ENCODE measurements at places on chromosomes 2 and 18. TPM values are rescaled to one million over a fixed set of nuclear protein-coding genes. Genes with fewer than 3 reads are reported as not detected.

LYPD6B gene
- total RNA-seq = not detected

DNA sequence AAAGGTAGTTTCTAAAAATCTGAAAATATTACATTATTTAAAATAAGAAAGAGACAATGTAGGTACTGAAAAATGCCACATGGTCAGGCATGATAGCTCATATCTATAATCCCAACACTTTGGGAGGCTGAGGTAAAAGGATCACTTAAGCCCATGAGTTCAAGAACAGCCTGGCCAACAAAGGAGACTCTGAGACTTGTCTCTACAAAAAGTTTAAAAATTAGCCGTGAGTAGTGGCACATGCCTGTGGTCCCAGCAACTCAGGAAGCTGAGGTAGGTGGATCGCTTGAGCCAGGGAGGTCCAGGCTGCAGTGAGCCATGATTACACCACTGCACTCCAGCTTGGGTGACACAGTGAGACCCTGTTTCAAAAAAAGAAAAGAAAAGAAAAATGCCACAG lies 21.8 kb downstream of the ATAD2B start:
- no peak for DNase-seq

DNA sequence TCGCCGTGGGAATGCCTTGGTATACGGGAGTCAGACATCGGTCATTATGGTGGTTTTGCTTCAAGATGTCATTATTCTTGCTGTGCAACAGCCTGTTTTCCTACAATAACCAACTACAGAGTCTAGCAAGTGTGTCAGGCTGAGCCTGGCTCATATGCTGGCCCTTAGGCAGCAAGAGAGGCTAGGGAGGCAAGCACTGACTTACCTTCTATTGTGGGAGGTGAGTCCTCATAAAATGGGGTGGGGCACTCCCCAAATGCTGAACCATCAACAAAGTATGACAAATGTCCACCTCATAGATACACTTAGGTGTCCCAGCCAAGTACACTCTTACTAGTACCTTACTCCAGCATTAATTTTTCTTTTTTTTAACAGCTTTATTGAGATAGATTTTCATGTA lies 77.0 kb upstream of the ATL2 start:
- no peak for DNase-seq

GRCh38 chr18:77111449-77111848 lies 21.1 kb downstream of the MBP start:
- DNase-seq = no peak

DNA sequence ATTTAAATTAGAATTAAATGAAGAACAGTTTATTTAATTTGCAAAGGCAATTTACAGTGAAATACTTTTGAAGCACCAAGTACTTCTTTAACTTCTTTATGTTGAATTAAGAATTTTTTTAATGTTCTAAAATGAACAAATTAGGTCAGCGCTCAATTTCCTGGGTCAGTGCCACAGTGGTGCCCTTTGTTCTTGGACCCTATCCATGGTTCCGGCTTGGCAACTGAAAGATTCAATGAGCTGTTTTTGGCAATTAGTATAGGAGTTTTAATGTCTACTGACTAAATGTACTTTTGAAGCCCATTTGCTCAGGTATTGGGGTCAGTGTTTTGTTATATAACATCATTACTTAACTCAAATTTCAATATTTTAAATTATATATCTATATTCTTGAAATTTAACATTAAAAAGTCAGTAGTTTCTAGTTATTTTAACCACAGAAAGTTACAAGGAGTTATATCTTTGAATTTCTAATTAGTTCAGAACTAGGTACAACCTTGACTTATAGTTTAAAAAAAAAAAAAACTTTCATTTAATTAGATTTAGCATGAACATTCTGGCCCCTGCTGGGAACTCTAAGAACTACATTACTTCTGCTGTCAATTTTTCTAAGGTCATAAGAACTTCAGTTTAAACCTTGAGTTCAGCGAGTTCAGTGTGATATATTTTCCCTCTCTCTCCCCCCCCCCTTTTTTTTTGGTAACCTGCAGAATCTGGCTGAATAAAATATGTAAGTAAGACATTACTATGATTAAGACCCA lies 7.6 kb upstream of the MSTN start:
- DNase-seq = no peak

DNA sequence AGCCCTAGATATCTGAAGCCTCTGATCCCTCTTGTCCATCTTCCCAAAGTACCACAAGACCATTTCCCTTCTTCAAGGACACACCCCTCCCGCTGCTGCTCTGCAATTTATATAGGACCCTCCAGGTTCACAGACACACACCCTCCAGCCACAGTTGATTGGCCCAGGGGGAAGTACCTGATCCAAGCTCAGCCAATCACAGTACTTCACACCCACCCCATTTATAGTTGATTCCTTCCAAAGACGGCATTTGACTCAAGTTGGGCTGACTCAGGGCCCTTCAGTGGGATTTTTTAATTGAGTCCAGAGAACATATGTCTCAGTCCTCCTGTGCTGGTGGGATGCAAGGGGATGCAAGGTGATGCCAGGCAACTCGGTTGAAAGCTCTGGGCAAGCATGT lies 59.2 kb downstream of the GYPC start:
- DNase-seq = no peak

DNA sequence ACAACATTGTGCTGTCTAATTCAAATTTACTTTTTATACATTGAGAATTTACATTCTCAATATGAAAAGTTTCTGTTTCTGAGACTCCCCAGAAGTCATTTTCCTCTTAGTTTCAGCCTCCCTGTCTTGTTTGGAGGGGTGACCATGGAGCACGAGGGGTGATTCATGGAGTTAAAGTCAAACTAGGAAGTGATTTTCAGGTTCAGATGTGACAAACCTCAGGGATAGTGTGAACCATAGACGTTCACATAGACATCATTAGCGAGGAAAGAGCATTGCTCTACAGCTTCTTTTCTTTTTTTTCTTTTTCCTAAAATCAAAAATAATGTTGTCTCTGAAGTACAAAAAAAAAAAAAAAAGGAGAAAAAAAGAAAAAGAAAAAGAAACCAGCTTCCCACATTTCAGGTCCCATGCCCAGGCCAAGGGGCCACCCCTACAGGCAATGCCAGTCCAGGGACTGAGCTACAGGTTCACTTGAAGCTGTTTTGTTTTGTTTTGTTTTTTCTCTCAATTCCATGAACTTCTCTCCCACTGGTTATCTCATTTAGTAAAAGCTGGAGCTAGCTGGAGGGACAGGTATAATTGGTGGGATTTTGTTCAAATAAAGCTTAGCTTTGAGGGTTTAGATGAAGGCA lies 18.1 kb upstream of the LCLAT1 start:
- no peak for DNase-seq

GRCh38 chr2:157150747-157151146 lies 106.8 kb upstream of the GALNT5 start:
- DNase-seq = no peak

DNA sequence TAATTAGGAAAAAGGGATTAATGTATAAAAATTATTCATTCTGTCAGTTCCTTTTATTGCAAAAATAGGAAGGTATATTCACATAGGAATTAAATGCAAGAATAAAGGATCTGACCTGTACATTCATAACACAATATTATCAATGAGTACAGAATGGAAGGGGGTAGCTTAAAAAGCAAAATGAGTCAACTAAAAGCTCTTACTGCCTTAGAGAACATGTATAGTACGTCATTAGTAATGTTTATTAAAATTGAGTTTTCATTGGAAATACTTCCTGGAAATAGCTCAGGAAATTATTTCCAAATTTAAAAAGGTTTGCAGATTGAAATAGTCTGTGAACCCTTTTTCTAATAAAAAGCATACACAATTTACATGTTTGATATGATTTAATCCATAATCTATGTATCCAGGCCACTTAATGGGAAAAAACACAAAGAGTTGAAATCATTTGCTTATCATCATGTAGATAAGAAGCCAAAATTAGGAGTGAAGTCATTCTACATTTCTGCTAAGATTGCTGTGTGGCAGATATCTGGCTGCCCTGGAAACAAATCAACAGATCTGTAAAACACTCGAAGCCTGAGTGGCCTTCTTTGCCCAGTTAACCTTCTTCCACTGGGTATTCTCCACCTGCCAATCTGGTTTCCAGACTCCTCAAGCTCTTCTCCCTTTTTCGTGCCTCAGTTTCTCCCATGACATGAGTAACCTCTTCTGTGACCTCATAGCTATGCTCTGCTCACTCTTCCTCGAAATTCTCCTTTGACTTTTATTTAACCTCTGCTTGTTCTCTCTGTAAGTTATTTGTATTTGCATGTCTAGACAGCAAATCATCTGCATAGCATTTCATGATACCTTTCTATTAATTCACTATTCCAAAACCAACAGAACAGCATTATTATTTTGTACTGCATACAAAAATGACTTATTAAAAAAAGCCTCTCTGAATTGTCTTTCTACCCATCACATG lies 181.2 kb upstream of the REV1 start:
- no peak for DNase-seq

DNA sequence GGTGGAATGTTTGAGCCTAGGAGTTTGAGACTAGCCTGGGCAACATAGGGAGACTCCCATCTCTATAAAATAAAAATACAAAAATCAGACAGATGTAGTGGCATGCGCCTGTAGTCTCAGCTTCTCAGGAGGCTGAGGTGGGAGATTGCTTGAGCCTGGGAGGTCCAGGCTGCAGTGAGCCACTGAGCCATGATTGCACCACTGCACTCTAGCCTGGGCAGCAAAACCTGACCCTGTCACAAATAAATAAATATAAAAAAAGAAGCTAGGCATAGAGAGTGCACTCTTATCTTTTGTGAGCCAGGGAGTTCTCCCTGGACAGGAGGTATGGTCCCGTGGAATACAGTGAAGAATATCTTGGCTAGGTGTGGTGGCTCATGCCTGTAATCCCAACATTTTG lies 11.0 kb upstream of the KYNU start:
- DNase-seq = no peak
